ENCODE measurements at places on chromosomes 11 and 22.
A peak's percentile ranks its signal among the peaks of the same experiment; 100 is the strongest.

DNA sequence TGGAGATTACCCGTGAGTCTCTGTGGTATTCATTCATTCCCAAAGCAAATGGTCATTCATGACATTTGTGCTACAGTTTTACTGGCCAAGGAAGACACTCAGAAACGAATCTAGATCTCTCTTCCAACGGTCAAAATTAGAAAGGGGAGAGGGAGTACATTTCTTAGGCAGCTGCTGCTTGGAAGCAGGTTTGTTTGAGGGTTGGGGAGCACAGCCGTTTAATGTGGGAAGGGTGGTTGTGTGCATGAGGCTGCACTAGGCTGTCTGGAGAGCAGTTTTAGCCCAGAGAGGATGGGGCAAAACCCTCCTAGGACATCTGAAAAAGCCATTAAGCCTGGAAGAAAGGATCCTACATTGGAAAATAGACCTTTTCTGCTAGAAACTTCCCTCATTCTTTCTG lies 29.7 kb upstream of the TIMP3 start:
- no peak for DNase-seq

DNA sequence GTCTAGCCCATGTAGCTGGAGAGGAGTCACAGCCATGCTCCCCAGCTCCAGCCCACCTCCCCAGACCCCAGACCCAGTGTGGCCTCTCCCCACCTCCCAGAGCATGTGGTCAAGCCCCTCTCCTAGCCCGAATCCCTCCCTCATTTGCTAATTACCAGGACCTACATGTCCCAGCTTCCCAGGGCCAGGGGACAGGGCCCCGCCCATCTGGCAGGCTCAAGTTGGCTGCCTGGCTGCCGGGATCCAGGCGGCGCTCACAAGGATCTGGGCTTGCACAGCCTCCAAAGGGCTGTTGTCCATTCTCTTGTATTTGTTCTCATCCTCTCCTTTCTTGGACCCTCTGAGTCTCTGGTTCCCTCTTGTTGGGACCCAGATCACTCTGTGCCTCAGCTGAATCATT lies 4.6 kb upstream of the MIF start:
- no peak for DNase-seq

- DNase-seq, result no peak
Measured at GRCh38 chr11:6844356-6844755, 1.1 kb upstream of the OR10A5 start.

- no peak for DNase-seq
Measured at GRCh38 chr22:32175683-32176644, 16.9 kb upstream of the C22orf42 start.

- DNase-seq, result no peak
Measured at GRCh38 chr11:1906611-1907423, 12.7 kb upstream of the TNNT3 start.

GRCh38 chr22:19630614-19631013 lies 83.7 kb upstream of the SEPTIN5 start:
- DNase-seq, result no peak

- DNase-seq, result no peak
Measured at GRCh38 chr11:130638624-130639023, 190.2 kb downstream of the ADAMTS15 start.

GRCh38 chr22:46972901-46973831 lies 210.7 kb downstream of the TBC1D22A start:
- DNase-seq, result no peak

GRCh38 chr11:10653261-10653660 lies 40.3 kb downstream of the IRAG1 start:
- DNase-seq, result no peak

GRCh38 chr11:3859373-3859881 lies 4.0 kb downstream of the STIM1 start:
- peak; percentile 28 for DNase-seq

GRCh38 chr11:3087821-3088800 lies 30.9 kb upstream of the CARS1 start:
- peak; percentile 52 for DNase-seq
